ENCODE measurements at places on chromosomes 6 and 20.
A peak's percentile ranks its signal among the peaks of the same experiment; 100 is the strongest.

DNA sequence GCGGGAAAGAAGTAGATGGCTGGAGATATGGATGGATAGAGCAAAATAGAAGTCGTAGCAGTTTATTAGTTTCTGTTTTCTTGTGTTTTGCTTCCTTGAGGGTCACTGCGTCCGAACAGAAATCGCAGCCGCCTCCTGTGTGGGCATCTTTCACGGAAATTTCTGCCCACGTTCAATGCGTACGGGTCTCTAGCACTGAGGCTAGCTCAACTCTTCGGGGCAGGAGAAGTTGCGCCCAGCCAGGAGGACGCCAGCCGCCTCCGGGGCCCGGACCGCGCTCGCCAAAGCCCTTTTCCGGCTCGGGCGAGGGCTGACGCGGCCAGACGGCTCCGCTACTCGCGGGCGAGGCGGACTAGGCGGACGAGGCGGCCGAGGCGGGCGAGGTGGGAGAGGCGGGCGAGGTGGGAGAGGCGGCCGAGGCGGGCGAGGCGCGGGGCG, 814 bp downstream of the TFAP2B start:
- DNase-seq, result no peak

DNA sequence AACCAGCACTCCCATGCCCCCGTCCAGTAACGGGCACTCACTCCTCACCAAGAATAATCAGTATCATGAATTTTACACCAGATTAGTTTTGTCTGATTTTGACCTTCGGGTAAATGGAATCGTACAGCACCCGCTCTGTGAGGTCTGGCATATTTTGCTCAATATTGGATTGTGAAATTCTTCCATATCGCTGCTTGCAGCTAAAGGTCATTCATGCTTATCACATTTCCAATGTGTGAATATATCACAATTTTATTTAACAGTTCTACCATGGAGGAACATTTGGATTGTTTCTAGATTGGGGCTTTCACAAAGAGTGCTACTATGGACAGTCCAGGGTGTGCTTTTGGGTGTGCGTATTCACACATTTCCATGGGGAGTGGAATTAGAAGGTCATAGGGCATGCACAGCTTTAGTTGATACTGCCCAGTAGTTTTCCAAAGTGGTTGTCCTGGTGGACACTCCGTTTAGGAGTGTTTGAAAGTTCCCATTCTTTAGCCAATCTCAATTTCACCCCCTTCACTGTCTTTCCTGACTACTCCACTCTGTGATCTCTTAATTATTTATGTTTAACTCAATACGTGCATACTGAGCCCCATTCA, 86.6 kb downstream of the ISM1 start:
- no peak for DNase-seq

DNA sequence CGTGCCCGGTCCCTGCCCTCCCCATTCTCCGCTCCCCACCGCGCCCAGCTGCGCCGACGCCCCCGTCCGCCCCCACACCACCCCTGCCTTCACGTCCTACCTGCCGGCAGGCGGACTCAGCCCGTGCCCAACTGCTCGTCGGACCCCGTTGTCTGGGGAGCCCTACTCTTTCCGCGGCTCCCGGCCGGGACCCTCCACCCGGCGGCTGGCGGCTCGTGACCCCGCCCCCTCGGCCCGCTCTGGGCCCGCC, at the start of gene SERAC1:
SERAC1 (minus strand) TSS at position 223 of the 250 bp plus-strand sequence. CDS start 9,899 bp downstream, outside the sequence.
- DNase-seq, result no peak

DNA sequence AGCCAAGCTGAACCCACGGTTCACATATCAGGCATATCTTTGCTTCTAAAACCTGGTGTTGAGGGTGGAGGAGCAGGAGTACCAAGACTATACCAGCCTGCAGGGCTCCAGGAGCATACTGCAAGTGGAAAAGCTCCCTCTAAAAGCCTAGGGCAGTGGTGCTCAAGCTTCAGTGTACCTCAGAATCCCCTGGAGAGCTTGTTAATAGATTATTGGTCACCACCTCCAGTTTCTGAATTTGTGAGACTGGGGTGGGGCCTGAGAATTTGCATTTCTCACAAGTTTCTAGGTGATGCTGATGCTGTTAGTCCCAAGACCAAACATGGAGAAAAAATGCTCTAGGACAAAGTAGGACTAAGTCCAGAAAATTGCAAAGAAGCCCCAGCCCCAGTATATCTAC, 65.4 kb downstream of the FILIP1 start:
- DNase-seq, result no peak

- no peak for DNase-seq
These were observed 42.1 kb upstream of the CLIC5 start for GRCh38 chr6:46057792-46058191.

DNA sequence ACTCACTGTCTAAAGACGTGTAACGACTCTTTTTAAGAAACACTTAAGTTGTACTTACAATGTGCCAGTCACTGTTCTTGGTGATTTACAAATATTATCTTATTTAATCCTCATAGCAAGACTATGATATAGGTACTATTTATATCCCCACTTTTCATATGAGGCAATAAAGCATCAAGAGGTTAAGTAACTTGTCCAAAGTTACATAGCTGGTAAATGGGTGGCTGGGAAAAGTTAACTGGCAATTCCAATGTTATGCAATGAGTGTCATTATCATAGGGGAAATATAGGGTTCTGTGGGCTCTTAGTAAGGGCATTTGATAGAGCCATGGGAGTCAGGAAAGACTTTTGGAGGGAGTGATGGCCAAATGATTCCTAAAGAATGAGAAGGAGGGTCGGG, 21.4 kb upstream of the RIPOR2 start:
- no peak for DNase-seq

DNA sequence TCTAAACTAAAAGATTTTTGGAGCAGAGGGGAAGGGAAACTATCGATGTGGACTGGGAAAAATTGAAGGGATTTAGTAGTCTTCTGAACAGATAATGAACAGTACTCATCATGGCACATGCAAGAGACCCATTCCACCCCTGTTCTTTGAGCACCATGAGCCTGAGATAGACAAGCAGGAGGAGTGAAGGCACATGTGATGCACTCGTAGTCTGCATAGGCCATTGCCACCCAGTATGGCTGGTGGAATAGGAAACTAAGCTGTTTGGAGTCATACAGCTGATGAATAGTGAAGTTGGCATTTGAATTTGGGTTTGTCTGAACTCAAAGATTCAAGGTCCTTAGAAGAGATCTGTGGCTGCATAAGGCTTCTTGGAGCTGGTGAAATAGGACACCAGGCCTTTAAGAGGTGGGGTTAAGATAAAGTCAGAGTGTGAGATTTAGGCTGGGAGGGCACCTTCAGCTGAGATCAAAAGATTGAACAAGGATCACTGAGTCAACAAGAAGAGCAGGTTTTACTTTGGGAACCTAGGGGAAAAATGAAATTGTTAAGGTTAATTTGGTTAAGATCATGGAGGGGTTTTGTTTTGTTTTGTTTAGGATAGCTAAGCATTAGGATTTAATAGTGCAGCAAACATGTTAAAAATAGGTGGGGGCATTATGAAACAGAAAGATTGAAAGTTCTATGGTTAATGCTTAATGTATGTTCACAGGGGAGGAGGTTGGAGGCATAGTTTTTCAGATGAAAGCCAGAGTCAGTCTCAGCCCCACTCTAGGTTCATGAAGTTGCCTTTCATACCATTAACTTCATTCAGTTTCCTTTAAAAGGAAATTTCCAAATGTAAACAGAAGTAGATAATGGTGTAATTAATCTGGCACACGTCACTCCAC, 148.8 kb downstream of the ARID1B start:
- no peak for DNase-seq

DNA sequence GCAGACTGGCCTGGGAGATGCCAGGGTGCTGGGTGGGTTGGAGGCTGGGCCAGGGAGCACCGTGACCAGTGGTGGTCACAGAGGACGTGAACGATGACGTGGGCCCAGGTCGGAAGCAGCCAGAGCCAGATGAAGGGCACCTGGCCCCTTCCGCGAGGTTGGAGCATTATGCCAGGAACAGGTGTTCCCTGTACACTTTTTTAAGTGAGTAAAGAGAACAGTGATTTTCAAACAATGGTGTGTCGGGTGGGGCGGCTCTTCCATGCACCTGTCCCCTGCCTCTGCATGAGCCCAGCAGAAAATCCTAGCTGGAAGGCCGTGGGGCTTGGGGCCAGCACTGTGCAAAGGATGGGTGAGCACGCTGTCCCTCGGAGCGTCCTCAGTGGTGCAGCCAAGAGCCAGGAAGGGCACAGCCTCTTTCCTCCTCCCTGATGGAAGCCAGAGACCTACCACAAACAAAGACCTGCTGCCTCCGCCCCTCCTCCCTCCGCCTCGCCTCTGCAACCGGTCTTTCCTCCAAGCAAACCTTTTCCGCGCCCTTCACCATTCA, 350.5 kb downstream of the ZFAND3 start:
- no peak for DNase-seq

- no peak for DNase-seq
These were observed 51.2 kb downstream of the VAPB start for GRCh38 chr20:58440021-58440767.

- DNase-seq, result peak; percentile 60
These were observed 209.7 kb downstream of the FARS2 start for GRCh38 chr6:5471044-5471443.

- no peak for DNase-seq
These were observed 462.3 kb downstream of the CDC5L start for GRCh38 chr6:44849806-44850205.
